ENCODE measurements at places on chromosomes 3 and 15.

GRCh38 chr3:152208439-152208838 lies 60.3 kb upstream of the MBNL1 start:
- DNase-seq = no peak

- no peak for DNase-seq
These were observed 170.5 kb upstream of the POU1F1 start for GRCh38 chr3:87446849-87447387.

DNA sequence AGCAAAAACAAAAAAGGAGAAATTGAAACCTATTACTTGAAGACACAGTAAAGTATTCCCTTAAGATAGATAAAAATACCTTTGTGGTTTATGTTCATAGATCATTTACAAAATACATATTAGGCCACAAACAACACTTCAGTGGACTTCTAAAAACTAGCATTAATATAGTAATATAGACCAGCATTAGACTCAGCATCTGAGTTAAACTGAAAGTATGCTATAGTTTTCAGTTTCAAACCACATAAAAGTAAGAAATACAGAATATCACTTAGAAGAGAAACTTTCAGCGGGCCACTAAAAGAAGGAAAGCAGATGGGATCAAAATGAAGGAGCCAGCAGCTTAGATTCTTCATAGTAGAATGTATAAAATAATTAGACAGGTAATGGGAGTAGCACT lies 86.6 kb downstream of the MSL2 start:
- no peak for DNase-seq

DNA sequence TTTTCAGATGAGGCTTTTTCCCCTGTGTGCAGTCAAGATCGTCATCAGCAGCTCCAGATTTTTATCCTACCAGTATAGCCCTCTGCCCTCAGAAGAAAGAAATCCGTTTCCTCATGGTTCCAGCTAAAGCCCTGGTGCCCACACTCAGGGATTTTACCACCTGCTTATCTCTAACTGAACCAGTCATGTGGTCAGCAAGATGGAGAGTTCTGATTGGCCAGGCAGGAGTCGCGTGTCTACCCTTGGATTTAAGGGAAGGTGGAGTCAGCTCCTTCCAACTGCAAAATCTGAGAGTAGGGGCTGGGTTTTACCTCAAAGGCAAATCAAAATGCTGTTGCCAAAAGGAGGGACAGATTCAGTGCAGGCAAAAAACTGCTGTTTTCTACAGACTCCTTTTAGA lies 135.3 kb downstream of the LRTM1 start:
- DNase-seq = no peak

DNA sequence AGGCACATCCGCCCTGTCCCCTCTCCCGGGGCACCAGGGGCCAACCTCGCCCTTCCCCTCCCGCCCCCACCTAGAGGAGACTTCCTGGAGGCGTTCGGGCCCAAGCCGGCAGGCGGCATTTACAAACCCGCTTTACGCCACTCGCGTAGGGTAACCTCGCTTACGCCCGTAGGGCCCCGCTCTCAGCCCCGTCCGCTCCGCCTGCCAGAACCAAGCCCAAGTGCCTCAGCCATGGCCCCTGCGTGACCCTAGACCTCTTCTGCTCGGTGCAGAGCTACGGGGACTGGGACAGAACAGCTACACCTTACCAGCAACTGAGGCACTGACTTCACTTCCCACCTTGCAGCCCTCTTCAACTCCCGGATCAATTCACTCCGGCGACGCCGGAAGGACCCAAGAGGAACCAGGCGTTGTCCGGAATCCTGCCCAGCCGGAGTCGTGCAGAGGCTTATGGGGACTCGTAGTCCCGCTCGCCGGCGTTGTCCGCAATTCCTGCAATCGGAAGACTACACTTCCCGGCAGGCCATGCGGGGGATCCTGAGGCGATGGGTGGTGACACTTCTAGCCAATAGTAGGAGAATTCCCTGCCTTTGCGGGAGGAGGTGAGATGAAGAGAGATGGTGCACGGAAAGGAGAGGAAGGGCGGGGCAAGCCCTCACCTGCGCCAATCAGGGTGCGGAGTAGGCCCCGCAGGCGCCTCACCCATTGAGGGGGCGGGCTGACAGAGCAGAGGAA lies at the start of gene PDCD10:
Gene PDCD10 (minus strand): TSS at position 395 of the 735 bp plus-strand sequence. CDS start 14,735 bp downstream, outside the sequence.
- DNase-seq = peak; percentile 98

DNA sequence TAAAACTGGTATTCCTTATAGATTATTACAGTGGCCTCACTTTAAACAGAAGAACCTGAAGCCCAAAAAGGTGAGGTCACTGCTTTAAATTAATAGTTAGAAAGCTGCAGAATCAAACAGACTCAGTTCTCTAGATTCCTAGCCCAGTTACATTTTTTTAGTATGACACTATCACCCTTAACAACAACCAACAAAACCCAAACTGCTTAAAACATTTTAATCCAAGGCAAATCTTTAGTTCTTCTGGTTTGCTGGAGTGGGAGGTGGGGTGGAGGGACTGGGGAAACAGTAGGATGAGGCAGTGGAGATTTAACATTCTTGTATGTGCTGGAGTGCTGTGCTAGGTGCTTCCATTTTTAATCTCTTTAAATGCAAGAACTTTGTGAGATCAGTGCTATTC lies 631.6 kb upstream of the KCNMB2 start:
- no peak for DNase-seq

DNA sequence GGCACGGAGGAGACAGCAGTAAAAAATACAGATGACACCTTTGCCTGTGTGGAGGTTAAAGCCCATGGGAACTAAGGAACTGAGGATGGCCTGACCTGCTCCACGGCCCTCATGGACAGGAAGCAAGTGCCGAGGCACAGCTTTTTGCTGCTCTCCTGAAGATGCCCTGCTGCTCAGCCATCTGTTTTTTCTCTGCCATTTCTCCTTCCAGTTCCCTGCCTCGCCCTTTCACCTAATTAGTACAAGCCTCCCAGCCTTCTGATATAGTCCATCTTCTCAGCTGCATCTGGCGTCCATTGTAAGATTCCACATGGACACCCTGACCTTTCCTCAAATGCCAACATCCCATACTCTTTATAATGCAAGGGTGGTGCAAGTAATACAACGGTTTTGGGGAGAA lies 11.8 kb upstream of the CXCR6 start:
- DNase-seq = no peak

DNA sequence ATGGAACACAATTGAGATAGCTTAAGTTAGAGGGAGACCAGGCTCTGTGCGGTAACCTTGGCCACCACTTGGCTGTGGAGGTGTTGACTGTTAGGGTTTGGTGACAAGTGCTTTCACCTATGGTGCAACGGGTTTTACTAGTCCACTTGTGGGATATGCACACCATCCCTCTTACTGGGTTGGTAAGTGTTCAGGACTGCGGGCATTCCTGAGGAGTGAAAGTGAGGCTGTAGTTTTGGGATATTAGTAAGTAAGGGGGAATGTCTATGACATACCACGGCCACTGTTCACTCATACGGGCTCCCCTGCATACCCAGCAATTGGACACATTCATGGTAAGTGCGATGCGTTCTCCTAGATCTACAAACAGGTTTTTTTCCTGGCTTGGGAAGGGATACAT lies 8.0 kb upstream of the RAD54L2 start:
- no peak for DNase-seq

DNA sequence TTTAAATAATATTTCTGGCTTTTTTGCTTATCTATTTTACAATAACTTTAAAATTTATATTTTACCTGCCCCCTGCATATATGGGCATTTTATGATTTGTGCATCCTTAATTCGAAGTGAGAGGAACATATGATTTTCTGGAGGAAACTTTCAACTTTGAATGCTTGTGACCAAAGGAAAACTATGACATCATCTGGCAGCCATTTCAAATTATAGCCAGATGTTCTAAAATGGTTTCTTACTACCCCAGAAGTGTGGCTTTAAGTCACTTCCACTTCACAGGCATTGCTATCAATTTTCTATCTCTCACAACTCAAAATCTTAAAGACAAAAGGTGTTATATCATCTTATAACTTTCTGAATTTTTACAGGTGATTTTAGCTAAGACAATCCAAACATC lies 508.8 kb downstream of the RBMS3 start:
- no peak for DNase-seq

GRCh38 chr15:96107916-96108315 lies 222.6 kb upstream of the NR2F2 start:
- no peak for DNase-seq

DNA sequence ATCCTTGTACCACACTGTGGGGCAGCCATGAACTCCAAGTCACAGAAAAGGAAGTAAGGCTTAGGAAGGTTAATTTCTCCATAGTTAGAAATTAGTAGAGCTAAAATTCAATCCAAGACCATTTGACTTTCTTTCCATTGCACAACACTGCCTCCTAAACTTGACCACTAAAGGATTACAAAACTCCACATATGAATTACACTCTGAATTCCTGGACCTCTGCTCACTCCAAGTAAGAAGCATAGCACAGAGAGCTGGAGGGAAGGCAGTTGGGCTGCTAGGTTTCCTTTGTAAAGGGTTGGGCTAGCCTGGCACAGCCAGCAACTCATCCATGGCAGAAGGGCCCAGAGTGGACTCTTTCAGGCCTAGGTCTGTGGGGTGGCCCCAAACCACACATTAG lies 134.4 kb downstream of the MYLK start:
- DNase-seq = no peak

DNA sequence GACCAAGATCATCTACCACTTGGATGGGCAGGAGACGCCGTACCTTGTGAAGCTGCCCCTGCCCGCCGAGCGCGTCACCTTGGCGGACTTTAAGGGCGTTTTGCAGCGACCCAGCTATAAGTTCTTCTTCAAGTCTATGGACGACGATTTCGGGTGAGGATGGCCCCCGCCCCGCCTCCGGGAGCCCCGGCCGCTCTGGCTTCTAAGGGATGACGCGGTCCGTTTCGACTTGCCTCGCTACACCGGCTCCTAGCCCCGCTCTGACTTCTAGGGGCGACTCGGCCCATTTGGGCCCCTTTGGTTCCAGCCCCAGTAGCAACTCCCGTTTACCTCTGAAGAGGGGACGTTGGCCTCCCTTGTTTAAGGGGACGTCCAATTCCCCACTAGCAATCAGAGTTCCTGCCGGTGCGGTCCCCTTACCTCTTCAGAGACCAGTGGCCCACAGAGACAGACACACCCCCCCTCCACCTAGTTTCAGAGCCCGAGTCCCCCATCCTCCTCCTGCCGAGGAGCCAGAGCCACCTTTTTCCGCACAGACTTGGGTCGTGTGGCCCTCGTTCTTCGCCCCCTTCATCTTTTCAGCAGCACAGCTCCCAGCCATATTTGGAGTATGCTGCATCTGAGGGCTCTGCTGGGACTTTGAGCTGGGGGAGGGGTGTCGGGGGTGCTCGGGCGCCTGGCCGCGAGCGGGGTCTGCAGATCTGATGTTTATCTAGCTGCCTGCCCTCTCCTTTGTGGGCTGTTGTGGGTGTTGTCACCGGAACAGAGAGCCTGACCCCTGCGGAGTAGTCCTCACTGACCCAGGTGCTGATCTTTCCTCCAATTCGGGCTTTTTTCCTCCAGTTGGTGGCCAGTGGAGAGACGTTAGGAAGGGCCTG lies 706 bp downstream of the DVL3 start:
- DNase-seq = peak; percentile 38

DNA sequence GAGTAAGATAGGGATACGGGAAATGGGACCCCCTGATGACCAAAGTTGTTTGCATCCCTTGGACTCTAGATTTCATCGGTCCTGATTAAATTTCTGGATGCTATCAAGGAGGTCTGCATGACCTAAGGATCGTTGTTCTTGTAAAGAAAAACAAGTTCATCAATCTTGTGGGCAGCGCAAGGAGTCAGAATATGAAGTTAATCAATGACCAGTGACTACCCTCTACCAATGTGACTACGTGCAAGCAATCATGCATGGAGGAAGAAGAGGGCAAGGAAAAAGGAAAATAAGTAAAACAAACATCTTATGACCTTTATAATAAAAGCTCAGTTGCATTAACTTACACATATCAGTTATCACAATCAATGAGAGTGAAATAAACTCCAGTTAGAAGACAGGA lies 139.7 kb downstream of the RTP4 start:
- no peak for DNase-seq

- DNase-seq = no peak
These were observed 3.4 kb upstream of the LMLN start for GRCh38 chr3:197956626-197956988.
